ENCODE measurements at places on chromosomes 16 and 17.

DNA sequence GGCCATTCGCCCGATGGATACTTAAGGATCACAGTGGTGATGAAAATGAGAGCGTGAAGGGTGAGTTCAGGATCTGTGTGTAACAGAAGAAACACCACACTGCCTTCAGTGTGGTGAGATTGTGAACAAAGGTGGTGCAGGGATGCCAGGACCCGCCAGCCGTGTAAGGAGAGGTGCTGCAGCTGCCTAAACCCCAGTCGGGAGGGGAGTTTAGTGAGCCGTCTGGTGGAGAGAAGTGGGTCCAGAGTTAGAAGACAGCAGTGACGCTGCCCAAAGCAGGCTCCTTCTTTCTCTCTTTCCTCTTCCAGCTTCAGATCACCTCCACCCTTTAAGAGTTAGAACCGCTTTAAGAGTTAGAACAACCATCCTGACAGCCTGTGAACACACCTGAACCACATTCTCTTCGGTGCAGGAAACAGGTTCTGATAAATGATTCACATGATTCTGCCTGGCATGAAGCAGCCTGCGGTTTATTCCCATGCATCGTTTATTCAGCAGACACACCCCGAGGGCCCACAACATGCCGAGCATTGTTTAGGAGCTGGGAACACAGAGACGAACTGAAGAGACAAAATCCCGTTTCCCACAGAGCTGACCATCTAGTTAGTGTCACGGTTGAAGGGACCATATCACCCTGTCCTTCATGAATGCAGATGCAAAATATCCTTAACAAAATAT lies 84.0 kb upstream of the DNAH17 start:
- DNase-seq, result no peak

DNA sequence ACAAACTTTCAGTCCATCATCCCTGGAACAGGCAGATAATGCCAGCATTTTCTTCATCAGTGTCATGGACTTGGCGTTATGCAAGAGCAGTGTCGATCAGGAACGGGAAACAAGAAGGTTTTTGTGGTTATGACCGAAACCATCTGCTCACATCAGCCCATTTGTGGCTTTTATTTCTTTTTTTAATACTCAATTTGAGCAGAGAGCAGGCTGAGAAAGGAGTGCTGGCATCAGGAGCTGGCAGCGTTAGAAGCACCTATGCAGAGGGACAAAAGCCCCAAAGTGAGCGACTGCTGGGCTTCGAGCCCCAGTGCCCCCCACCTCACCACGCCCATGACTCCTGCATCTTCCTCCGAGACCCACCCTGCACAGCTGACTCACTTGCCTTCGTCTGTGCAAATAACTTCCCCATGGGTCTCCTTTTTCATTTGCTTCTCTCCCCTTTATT lies 16.2 kb upstream of the CD300E start:
- no peak for DNase-seq

DNA sequence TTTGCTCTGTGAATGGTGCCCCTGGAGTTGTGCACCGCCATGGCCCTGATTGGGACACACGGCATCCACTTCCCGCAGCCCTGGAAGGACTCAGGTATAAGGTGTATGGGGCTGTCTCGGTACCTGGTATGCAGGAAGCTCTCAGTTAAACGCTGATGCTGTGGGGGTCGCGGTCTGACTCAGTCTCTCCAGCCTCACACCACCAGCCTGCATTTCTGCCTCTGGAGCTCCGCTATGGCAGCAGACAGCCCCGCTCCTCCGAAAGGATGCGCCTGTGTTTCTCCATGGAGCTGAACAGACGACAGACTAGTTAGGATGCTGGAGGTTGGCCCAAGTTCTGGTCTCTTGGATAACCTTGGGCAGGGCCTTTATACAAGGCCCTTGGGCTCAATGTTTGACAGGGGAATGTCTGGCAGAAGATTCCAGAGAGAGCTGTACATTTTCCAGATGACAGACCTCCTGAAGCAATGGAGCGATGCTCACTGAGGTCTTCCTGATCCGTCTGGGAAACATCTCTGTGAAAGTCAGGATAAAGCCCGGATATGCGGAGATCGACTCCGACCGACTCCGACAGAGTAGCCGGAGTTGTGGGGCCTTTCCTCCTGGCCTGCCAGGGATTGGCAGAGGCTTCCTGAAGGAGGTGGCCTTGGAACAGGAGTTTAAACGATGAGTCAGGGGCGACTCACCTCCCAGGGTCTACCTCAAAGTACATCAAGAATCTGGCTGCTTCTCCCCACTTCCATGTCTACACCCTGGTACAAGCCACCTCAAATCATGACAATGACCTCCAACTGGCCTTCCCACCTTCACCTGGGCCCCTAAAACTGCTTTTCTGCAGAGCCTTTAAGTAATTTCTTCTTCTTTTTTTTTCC lies 21.9 kb upstream of the BCAR1 start:
- no peak for DNase-seq

- no peak for DNase-seq
These were observed 9.8 kb upstream of the CTCF start for GRCh38 chr16:67552476-67552875.

- DNase-seq, result no peak
These were observed 128.0 kb downstream of the RAP1GAP2 start for GRCh38 chr17:2924211-2924610.

DNA sequence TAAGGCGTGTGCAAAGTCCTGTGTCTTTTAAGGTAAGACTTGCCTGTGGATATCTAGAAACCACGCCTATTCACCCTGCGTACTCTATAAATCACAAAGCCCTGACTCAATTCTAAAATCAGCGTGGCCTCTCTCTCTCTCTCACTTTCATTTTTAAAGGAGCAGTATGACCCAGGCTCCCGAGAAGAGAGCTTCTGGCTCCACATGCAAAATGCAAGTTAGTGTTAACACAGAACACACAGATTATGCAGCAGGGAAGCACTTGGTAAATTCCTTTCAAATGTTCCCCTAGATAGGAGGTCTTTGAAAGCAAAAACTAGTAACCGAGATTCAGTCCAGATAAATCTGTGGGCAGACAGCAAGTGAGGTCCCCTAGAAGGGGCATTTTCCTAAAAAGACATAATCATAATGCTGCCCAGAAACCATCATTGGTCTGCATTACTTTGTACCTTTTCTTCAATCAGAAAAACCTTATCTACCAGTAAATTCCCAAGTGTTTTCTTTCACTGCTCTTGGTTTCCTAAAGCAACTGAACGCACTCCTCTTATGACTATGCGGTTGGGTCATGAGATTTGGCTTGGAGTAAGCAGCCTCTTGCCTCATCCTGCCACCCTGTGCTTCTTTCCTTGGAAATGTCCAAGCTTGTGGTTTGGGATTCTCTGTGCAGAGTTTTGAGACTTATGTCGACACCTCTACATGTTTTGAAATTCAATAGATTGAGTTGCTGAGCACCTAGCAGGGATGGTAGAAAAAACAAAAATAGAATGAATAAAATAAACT lies 31.7 kb upstream of the KCNJ2 start:
- no peak for DNase-seq

DNA sequence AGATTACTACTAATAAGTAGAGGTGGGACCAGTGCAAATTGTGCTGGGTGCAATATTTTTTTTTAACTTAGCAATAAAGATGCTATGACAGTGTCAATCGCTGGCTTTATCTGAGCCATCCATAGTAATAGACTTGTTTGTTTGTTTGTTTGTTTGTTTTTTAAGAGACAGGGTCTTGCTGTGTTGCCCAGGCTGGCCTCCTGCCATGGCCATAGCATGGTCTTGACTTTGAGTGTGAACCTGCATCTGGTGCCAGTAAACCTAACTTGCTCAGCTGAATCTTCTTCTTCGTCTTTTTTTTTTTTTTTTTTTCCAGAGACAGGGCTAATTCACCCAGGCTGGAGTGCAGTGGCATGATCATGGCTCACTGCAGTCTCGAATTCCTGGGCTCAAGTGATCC lies 46.6 kb downstream of the ZNRF1 start:
- DNase-seq, result no peak

DNA sequence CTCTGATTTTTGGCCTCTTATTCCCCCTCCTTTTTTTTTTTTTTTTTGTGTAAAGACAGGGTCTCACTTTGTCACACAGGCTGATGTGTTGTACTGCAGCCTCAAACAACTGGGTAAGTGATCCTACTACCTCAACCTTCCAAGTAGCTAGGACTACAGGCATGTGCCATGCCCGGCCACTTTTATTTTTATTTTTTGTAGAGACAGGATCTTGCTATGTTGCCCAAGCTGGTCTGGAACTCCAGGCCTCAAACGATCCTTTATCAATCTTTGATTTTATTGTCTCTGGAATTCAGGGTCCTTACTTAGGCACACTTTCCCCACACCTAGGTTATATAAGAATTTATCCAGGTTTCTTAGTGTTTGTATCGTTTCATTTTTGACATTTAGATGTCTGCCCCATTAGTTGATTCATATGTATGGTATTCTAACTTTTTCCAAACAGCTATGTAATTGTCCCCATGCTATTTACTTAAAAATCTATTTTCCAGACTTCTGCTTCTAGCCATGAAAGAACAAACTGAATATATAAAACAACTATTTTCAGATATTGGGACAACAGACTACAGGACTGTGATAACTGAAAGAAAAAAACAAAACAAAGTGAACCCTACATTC lies 13.9 kb downstream of the CMC2 start:
- DNase-seq, result no peak

DNA sequence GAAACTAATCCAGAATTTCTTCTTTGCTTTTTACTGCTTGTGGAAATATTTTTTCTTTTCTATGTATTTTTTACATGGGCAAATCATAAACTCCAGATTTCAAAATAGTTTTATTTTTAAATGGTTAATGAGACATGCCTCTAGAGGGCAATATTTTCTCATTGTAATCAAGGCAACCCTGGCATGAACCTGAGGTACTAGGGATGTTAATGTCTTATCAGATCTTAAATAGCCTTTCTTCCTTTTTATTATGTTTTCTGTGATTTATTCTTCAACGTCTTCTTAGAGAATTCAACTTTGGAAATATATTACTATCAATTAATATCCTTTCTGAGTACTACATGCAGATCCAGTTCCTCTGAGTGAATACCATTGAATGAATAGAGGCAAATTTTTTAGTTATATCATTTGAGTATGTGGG lies 324.7 kb downstream of the BCAS3 start:
- no peak for DNase-seq

- no peak for DNase-seq
These were observed 151.6 kb downstream of the FTO start for GRCh38 chr16:53855511-53855910.

DNA sequence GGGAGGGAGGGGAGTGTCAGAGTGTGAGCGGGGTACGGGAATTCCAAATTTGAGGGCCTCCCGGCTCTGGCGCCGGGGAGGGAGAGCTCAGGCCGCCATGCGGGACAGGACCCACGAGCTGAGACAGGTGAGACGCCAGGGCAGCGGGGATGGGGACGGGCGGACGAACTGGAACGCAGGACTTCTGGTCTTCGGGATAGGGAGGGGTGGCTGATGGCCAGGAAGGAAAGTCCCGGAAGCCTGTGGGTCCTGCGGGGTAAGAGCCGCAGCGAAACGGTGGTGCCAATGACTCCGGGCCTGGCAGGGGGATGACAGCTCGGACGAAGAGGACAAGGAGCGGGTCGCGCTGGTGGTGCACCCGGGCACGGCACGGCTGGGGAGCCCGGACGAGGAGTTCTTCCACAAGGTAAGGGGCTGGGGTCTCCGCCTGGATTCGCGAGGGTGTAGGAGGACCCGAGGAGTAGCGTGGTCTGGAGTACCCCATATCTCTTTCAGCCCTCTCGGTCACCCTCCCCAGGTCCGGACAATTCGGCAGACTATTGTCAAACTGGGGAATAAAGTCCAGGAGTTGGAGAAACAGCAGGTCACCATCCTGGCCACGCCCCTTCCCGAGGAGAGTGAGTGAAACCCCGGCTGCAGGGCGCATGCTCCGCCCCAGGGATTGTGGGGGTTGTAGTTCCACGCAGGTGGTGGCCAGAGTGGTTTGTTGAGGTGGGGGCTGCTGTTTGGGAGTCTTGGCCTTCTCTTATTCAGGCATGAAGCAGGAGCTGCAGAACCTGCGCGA lies 543 bp downstream of the STX4 start:
- DNase-seq, result peak; percentile 35

- no peak for DNase-seq
These were observed 36.1 kb downstream of the HIC1 start for GRCh38 chr17:2090804-2091534.

DNA sequence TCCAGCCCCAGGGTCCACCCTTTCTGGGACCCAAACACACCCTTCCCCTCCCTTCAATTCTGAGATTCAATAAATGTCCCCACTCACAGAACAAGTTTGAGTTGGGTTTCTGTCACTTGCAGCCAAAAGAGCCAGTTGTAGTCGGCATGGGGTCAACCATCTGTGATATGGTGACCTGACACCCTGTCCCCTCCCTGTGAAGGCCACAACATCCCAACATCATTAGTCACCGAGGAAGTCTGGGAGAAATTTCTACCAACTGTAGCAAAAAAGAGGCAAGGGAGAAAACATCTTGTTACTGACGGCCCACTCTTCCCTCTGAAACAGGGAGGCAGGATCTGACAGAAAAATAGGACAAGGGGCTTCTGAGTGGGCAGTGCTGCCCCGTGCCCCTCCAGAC lies 638 bp upstream of the LYZL6 start:
- DNase-seq, result no peak

GRCh38 chr17:17793378-17794214 lies 43.2 kb downstream of the SREBF1 start:
- DNase-seq, result no peak

GRCh38 chr17:40124279-40125141 lies 2.7 kb downstream of the MSL1 start:
- DNase-seq, result no peak

- no peak for DNase-seq
These were observed 5.7 kb upstream of the LGALS3BP start for GRCh38 chr17:78985395-78985794.

- DNase-seq, result peak; percentile 56
These were observed 654 bp downstream of the TNFAIP1 start for GRCh38 chr17:28335959-28336871.

DNA sequence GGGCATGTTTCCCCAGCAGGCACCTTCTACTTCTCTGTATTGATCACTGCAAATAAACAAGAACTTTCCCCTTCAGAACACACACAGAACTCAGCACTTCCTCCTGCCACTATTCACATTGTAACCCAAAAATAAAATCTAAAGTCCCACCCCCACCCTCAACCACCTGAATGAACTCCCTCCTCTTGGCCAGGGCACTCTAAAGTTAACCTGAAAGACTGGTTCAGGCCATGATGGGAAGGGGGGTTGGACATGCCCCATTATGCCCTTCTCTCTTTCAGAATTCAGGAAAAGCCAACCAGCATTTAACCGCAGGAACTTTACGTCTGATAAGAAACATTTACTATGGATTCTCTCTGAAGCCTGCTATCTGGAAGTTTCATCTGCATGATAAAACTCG lies 27.4 kb upstream of the CCL2 start:
- DNase-seq, result no peak

Data from NCI-H748 treated with DMSO at 0.1 percent for 48 hours (cell line).